ENCODE measurements at places on chromosomes 3 and 15.

DNA sequence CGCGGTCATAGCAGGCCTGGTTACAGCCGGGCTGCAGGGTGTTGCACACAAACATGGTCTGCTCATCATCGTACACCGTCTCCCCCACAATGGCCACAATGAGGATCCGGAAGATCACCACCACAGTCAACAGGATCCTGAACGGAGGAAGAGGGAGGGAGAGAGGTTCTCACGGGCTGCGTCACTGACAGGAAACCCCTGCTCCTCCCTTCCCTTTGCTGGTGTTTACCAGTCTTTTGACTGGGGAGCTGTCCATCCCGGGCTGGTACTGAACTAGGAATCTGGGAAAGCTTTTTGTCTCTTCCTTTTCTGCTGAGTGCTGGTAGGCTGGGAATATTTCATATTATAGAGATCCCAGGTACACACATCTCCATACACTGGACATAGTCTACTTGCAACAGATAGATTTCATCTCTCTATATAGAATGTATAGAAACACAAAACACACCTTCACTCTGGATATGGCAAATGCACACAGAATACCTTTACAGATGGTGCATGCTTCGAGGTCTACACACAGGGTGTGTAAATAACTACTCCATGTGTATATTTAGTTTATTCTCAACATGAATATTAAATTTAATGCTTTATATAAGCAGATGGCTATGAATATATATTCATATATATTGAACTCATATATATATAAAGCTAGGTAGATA is 1.4 kb downstream of the GJD2 start:
- DNase-seq: peak; percentile 45

DNA sequence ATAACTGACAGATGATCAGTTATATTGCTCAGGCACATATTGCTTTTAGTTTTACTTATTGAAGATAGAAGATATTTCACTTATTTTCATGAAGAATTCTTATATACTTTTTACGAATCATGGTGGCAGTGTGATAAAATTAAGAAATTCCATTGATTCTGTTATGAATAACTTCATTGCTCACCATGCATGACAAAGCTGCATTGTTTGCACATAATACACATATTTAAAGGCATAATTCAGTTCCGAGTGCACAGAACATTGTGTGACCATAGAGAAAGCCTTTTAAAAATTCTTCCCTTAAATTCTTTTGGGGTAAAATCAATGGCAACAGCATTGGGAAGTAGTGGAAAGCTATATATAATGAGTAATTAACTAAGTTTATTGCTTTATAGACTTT is 82.5 kb upstream of the NAALADL2 start:
- no peak for DNase-seq

GRCh38 chr3:14280326-14280725 is 101.7 kb downstream of the LSM3 start:
- no peak for DNase-seq

- DNase-seq: no peak
Measured at GRCh38 chr15:77857419-77857818, 220.1 kb downstream of the TBC1D2B start.

DNA sequence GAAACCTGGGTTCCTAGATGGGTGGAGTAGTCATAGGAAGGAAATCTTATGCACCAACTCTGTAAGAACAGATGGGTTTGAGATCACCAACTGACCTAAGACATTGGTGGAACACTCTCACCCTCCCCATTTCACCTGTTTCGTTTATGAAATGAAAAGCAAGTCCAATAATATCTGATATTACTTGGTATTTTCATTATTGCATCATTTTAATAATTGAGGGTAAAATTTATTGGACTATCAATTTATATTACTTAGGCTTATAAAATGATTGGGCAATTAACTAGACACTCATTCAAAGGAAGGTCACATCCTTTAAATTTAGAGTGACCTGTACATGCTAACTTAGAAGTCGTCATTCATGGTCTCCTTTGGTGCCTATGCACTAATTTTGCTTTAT is 503.9 kb downstream of the TAFA4 start:
- DNase-seq: no peak

DNA sequence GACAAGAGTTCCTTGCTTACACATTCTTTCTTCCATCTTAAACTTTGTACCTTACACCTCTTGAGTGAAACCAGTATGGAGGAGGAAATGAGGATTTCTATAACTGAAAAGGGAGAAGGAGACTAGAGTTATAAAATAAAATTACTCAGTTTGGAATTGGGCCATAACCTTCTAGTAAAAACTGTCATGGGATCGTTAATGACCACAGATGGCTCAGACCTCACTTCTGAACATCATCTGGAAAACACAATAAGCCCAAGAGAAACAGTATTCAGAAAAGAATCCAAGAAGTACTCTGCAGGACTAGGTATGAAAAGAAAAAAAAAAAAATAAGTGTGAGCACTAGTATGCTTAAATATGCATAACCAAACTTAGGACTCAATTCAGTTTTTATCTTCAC is 12.1 kb downstream of the GAP43 start:
- no peak for DNase-seq

DNA sequence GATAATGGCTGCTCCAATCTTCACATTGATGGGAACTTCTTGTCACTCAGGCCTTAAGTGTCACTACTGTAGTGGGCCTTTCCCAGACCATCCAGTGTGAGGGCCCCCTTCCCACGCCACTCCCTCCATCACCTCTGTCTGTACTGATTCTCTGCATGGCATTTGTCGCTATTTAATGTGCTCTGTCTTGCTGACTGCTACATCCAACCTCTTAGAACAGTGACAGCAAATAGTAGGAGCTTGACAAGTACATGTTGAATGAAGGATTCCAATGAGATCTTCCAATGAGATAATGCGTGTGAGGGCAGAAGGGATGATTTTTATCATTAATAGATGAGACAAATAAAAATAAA is 5.6 kb upstream of the CCR9 start:
- DNase-seq: no peak

GRCh38 chr3:24522146-24522579 is 27.5 kb upstream of the THRB start:
- DNase-seq: no peak

DNA sequence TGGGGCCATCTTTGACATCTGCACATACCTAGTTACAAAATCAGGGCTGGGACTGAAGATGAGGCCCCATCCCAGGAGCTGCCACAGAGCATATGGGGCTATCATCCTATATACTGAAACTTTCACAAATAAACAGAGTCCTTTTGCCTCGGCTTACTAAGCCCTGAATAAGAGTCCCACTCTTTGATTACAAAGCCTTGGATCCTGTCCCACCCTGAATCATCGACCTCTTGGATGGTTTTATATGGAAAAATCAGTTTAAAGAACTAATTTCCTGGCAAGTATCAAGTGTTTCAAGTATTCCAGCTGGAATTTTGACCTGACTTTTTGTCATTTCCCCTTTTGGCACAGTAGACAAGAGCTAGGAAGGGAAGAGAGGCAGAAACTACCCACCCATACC is 331.3 kb upstream of the FRG2C start:
- no peak for DNase-seq

- peak; percentile 24 for DNase-seq
Measured at GRCh38 chr15:78565951-78566774, 843 bp downstream of the CHRNA5 start.

GRCh38 chr3:151400341-151400740 is 15.8 kb upstream of the P2RY12 start:
- no peak for DNase-seq

GRCh38 chr15:88650556-88650955 is 11.7 kb downstream of the ISG20 start:
- no peak for DNase-seq

- no peak for DNase-seq
Measured at GRCh38 chr3:193701953-193702635, 109.1 kb downstream of the OPA1 start.

DNA sequence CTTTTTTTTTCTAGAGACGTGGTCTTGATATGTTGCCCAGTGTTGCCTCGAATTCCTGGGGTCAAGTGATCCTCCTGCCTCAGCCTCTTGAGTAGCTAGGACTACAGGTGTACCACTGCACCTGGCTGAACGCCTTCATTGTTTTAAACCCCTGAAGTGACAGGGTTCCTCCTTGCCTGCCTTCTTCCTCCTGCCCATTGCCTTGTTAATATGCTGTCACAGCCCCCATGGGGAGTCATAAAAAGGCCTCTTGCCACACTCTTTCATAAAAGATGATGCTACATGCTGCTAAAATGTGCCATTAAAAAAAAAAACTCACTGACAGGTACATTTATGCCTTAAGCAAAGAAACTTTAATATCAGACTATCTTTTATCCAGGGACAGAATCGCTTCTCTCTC is 116.8 kb upstream of the SKOR1 start:
- no peak for DNase-seq

- DNase-seq: no peak
Measured at GRCh38 chr3:62238003-62238402, 135.3 kb downstream of the FEZF2 start.

GRCh38 chr3:69320871-69321271 is 65.0 kb downstream of the FRMD4B start:
- no peak for DNase-seq

DNA sequence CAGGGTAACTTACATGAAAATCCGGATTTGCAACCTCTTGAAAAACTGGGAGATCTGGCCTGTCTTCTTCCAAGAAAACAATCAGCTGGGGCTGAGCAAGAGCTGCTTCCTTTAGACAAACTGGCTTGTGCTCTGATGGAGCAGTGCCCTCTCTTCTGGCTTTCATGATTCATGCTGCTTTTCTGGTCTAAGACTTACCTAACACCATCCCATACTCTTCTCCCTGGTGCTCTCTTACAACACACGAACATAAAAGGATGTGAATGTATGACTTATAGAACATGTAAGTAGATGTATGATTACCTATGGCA is 9.9 kb downstream of the TJP1 start:
- peak; percentile 76 for DNase-seq

GRCh38 chr3:52367891-52368880 is 52.1 kb downstream of the DNAH1 start:
- no peak for DNase-seq

DNA sequence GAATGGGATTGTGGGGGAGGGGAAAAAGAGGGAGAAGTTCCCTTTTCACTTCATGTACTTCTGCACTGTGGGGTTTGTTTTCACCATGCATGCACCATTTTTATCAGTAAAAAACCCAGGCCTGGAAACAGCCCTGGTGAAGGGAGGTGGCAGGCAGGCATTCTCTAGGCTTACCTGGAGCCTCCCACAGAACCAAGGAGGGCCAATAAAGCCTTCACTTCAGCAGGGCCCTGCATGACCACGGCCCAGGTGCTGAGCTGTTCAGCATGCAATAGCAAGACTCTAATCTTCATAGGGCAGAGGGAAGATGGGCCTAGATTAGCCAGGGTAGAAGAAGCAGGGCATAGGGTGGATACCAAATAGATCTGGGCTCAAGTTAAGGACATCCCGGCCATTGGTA is 49.6 kb downstream of the SCN5A start:
- DNase-seq: no peak

- DNase-seq: no peak
Measured at GRCh38 chr3:86856711-86857110, 134.2 kb downstream of the VGLL3 start.
